ENCODE measurements at places on chromosomes 16 and 17. TPM values are rescaled to one million over a fixed set of nuclear protein-coding genes. Genes with fewer than 3 reads are reported as not detected.

Gene KRT14
- 0.56 TPM for total RNA-seq

Gene KRTAP9-8
- not detected for total RNA-seq

Gene TSPAN10
- 0.47 TPM for total RNA-seq

Gene RNFT1
- 24.7 TPM for total RNA-seq

Gene SPN
- 1.1 TPM for total RNA-seq

Gene BICDL2
- total RNA-seq: 0.47 TPM

Gene LHX1
- total RNA-seq: not detected

Gene FBXO39
- 1.1 TPM for total RNA-seq

Gene ABCA8
- 164 TPM for total RNA-seq

Gene PIPOX
- total RNA-seq: 4.9 TPM

Gene WFIKKN2
- total RNA-seq: not detected

Gene KCNH6
- total RNA-seq: not detected

Gene CCL7
- 3.5 TPM for total RNA-seq

DNA sequence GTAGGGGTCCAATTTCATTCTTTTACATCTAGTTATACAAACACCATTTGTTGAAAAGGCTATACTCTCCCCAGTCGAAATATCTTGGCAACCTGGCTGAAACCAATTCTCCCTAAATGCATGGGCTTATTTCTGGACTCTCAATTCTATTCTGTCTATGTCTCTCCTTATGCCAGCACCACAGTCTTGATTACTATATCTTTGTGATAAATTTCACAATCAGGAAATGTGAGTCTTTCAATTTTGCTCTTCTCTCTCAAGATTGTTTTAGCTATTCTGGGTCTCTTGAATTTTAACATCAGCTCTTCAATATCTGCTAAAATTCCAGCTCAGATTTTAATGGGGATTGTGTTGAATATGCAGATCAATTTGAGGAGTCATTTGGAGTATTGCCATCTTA, 5.9 kb upstream of the TRIM25 start:
- no peak for DNase-seq

DNA sequence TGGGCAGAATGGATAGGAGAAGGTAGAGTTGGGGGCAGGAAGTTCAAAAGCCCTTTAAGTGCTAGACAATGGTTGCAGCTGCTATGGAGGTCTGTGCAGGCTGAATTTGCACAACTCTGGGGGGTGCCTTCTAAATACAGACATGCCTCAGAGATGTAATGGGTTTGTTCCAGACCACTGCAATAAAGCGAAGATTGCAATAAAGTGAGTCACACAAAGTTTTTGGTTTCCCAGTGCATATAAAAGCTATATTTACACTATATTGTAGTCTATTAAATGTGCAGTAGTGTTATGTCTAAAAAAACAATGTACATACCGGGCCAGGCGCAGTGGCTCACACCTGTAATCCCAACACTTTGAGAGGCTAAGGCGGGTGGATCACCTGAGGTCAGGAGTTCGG, 60.5 kb upstream of the MYOCD start:
- no peak for DNase-seq

GRCh38 chr16:56370875-56371659, 54.3 kb downstream of the AMFR start:
- DNase-seq: no peak

DNA sequence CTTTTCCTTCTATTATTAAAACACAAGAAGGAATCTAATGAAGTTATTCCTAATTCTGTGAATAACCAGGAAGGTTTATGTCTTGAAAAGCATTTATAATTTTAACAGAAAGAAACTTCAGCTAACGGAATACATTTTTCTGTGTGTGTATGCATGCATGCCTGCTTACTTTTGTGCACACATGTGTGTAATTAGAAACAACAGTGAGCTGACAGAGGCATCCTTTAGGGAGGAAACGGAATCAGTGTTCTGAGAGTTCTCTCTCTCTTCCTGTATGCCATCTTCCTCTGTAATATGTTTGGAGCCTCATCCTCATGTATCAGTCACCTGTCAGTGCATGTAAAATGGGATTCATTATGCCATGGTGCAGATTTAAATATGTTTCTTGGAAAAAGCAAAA, 107.0 kb downstream of the MAP2K4 start:
- no peak for DNase-seq

DNA sequence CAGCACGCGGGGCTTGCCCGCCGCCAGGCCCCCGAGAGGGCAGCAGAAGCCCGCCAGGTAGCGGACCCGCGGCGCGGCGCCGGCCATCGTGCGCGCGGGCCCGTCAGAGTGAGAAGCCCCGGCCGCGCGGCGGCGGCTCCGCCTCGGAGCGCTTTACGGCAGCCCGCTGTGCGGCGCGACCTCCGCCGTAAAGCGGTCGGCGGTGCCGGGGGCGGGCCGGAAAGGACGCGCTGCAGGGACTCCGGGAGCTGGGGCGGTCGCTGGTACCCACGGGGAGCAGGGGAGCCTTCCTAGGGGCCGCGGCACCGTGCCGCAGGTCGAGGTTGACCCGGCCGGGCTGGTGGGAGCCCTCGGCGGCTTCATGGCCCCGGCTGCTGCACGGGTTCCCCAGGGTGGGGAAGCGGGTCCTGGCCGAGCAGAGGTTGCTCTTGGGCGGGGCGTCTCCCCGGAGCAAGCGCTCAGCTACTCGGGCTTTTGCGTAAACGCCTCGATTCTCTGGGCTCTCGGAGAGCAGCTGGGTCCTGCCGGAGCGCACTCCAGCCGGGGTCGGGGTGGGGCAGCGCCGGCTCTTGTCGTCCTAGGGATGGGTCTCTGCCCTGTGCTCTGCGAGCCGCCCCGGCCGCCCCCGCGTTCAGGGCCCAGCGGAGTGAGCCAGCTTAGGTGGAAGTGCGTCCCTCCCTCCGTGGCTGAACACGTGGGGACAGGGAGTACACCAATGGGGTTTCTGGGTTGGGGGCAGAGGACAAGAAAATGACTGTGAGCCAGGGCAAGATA, at the start of gene FAAP100:
Gene FAAP100 (minus strand): TSS at position 110 of the 774 bp plus-strand sequence. CDS start 23 bp downstream, at position 87.
- no peak for DNase-seq

DNA sequence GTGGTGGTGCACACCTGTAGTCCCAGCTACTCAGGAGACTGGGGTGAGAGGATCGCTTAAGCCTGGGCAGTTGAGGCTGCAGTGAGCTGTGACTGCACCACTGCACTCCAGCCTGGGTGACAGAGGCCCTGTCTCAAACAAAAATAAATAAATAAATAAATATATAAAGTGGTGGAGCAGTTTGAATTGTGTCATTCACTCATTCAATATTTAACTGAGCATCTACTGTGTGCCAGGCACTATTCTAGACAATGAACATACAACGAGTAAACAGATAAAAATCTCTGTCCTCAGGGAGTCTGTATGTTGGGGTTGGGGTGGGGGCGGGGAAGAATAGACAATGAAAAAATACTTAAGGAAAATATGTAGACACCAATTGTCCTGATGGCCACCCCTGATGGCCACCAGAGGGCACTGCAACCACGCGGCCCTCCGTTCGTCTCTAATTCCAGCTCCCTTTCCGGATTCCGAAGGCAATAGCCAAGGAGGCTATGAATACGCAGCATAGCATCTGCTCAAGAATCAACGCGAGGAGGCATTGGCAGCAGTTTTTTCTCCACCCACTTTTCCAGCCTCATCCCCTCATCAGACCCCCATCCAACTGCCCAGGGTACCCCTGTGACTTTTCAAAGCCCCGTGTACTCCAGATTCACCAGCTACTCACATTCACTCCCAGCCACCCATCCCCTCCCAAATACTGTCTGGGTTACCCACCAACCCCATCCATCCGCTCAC, 21.4 kb downstream of the QPRT start:
- DNase-seq: peak; percentile 44

GRCh38 chr17:17648762-17649161, 32.5 kb upstream of the RAI1 start:
- no peak for DNase-seq

- no peak for DNase-seq
These were observed 67.5 kb downstream of the COG7 start for GRCh38 chr16:23385441-23385840.

- no peak for DNase-seq
These were observed 105.2 kb upstream of the AMZ2 start for GRCh38 chr17:68142595-68142994.

DNA sequence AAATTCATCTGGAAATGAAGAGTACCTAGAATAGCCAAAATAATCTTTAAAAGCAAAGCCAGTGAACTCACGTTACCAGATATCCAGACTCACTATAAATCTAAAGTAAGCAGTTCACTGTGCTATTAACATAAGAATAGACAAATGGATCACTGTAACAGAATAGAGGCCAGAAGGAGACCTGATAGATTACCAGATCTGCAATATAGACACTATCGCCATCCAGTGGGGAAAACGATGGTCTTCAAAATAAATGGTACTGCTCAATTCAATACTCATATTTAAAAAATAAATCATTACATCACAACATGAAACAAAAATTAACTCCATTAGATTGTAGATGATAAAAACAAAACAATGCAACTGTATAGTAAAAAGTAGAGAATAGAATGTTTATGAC, 158.6 kb upstream of the CDH8 start:
- no peak for DNase-seq

DNA sequence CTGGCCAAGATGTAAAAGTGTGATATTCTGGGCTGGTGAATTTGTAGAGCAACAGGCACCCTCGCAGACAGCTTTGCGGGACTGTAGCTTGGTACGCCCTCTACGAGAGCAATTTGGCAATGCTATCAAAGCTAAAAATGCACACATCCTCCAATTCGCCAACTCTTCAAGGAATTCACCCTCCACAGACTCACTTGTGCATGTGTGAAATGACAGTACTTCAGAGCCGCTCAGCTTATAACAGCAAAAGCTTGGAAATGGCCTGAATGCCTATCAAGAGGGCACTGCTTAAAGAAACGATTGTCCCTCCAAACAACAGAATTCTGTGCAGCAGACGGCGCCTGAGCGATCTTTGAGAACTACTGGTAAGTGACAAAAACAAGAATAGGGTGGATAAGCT, 130.8 kb downstream of the SDK2 start:
- no peak for DNase-seq

GRCh38 chr17:15392326-15392741, 50.9 kb upstream of the TEKT3 start:
- DNase-seq: no peak

DNA sequence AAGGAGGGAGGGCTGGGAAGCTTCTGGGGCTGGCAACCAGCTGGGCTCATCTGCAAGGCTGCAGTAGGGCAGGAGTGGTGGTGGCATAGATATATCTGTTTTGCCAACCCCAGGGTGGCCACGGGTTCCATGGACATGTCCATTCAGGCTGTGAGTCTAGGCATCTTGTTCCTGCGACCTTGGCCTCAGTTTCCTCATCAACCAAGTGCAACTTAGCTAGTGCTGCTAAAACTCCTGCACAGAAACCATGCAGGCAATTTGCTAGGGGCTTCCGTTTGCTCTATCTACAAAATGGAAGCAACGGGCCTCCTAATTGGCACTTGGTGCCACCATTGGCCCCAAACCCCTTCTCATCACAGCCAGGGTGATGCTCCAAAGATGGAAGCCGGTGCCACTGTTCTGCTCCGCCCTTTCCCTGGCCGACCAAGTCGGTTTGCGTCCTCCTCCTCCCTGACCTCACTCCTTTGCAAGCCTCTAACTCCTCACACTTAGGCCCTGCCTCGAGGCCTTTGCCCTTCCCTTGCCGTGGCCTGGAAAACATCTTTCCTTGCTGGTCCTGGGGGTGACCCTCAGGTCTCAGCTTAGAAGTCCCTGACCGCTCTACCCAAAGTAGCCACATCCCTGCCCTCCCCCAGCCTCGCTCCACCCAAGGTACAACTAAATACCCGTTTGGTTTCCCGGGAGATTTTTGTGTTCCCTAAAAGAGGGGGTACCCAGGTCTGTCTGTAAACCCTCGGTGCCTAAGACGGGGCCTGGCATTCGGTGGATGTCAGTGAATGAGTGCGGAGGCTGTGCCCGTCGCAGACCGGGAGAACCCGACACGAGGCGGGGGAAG, 1.2 kb downstream of the SREBF1 start:
- no peak for DNase-seq

DNA sequence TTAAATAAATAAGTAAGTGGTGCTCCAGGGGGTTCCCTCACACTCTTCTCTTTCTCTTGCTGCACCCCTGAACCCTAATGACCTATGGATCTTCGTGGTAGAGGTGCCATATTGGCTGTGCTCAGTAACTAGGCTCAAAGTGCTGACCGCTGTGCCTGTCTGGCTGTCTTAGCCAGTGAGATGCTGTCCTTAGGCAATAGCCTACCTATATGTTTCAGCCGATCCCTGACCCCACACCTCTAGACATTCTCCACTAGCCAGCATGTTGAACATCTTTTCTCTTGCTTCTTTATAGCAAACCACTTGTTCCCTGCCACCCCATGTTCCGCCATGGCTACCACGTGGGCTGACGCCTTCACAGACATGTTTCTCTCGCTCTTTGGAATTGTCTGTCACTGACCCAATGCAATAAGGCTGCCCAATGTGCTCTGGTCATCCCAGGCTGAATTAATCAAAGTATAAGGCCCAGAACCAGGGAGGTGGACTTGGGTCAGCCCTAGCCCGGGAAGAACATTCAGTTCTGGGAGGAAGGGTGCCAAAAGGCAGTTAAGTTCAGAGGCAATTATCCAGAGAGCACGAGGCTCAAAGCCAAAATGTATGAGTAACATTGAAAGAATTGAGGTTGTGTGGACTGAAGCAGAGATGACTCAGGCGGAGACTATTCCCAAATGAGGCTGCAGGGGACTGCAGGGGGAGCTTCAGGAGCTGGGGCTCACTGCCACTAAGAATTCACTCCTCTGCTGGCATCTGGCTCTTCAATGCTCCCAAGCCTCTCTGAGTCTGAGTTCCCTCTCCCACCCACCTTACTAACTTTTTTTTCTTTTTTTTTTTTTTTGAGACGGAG, 28.7 kb upstream of the TNRC6A start:
- peak; percentile 30 for DNase-seq

- no peak for DNase-seq
These were observed 510.3 kb upstream of the ZFHX3 start for GRCh38 chr16:73558219-73558618.

- no peak for DNase-seq
These were observed 1372.6 kb downstream of the CDH11 start for GRCh38 chr16:63749276-63749675.

DNA sequence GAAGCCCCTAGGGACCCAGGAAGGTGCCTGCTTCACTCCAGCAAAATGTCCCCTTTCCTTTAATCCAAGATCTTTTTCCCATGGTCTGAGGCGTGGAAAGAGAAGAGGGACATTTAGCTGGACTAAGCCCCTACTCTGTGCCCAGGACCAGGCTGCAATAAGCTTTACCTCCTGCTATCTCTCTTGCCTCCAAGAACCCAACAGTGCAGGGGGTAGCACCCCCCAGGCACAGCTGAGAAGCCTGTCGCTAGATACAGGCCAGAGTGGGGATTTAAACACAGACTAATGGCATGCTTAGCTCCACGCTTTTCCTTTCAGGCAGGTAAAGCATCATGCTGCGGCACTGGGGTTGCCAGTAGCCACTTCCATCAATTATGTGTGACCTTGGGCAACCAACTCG, 24.5 kb upstream of the CCL1 start:
- DNase-seq: no peak

- DNase-seq: no peak
These were observed 17.7 kb downstream of the USP10 start for GRCh38 chr16:84717484-84717883.

- DNase-seq: peak; percentile 45
These were observed 24.8 kb upstream of the MAP3K14 start for GRCh38 chr17:45341533-45342158.

- DNase-seq: no peak
These were observed 15.0 kb upstream of the SRCIN1 start for GRCh38 chr17:38620551-38621277.
